ENCODE measurements at places on chromosomes 13 and 19.

DNA sequence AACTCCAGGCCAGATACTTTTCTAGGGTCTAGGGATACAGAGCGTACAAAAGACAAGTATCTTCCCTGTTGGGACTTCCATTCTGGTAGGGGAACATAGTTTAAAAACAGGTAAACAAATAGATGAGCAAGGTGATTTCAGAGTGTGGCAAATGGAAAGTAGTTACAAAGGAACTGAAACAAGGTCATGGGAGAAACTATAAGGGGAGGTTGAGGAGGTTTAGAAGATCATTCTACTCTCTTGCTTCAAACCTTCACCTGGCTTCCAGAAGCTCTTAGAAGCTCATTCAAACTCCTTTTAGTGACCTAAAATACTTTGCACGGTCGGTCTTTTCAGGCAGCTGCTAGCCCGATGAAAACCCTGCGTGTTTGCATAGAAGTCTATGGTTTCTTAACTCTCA is 9.1 kb downstream of the FFAR2 start:
- DNase-seq: no peak

DNA sequence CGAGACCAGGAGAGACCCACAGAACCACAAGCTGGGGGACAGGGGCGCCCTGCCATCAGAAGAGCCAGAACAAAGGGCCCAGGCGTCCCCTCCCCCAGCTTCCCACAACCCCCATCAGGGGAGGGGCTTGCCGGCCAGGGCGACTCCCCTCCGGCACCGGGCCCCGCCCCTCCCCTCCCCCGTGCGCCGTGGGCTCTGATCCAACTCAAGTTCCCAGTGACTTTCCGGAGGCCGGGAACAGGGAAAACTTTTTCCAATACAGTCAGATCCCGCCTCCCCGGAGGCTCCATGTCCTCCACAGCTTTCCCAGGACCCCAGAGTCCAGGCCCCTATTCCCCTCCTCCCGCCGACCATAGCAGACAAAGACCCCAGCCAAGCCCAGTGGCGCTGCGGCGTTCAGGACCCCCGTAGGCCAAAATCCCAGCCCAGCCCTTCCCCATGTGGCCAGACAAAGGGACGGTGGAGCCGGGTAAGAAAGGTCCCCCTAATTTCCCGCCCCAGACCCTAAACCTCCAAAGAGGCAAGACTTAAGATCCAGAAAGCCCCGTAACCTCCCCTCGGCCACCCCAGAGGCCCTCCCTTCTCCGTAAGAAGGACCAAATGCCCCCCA is 673 bp downstream of the TEAD2 start:
- DNase-seq: no peak

DNA sequence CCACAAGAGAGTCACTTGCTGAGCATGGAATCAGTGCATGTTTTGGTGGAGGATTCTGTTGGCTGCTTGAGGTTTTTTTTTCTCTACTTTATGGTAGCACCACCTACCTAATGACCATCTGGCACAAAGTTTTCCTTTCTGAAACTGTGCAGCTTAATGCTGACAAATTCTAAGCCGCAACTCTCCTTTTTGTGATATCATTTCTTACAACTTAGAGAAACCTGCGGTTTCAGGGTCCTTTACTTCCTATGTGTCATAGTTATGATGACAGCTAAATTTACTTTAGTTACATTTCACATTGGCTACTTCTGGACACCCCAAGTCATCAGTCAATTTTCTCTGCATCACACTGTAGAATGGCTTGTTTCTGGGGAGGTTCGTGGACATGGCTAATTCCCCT is 115.4 kb upstream of the TMTC4 start:
- no peak for DNase-seq

DNA sequence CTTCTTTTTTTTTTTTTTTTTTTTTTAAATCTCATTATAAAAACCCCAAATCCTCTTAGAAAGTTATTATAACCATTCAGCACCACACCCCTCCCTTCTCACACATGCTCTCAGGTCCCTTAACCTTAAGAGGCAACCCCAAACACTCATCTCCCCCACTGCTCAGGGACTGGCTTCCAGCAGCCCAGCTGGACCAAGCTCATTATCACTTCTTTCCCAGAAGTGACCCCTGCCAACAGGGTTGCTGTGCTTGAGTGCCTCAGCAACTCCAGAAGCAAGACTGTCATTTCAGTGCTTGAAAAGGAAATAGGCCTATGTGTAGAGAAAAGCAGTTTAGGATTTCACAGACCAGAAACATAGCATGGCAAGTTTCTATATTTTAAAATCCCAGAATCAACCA is 84.3 kb downstream of the SLAIN1 start:
- DNase-seq: no peak

DNA sequence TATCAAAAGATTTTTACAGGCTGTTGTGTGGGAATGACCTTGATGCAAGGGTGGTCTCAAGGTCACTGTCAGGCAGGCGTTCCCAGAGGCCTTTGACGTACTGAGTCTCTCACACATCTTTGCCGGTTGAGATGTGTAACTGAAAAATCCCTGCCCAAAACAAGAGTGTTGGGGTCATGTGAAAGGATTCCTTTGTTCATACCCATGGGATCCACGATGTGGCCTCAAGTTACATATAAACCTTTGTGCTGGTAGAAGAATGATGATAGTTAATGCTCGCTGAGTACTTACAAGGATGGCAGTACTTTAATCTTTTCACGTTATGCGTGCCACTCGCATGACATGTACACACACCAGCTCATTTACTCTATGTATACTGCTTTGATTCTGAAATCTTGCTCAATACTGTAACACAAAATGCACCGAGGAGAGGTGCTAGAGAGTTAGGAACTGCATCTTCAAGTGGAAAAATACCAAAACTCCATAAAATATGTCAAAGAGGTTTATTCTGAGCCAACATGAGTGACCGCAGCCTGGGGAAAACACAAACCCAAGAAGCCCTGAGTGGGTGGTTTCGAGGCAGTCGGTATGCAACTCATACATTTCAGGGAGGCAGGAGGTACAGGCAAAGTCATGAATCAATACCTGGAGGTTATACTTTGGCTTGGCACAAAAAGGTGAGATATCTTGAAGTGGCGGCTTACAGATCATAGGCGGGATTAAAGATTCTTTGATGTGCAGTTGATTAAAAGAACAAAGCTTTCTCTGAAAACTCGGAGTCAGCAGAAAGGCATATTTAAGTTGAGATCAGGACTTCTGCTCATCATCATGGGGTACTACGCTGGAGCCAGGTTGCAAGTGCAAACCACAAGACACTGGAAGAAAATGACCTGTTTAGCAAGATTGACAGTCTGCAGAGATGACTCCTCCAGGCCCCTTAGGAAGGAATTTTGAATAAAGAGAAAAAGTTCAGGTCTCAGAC is 87.4 kb upstream of the ARHGEF7 start:
- DNase-seq: no peak

Data from AML-193 (cell line).